ENCODE measurements at places on chromosomes 3 and 15.
A peak's percentile ranks its signal among the peaks of the same experiment; 100 is the strongest.

DNA sequence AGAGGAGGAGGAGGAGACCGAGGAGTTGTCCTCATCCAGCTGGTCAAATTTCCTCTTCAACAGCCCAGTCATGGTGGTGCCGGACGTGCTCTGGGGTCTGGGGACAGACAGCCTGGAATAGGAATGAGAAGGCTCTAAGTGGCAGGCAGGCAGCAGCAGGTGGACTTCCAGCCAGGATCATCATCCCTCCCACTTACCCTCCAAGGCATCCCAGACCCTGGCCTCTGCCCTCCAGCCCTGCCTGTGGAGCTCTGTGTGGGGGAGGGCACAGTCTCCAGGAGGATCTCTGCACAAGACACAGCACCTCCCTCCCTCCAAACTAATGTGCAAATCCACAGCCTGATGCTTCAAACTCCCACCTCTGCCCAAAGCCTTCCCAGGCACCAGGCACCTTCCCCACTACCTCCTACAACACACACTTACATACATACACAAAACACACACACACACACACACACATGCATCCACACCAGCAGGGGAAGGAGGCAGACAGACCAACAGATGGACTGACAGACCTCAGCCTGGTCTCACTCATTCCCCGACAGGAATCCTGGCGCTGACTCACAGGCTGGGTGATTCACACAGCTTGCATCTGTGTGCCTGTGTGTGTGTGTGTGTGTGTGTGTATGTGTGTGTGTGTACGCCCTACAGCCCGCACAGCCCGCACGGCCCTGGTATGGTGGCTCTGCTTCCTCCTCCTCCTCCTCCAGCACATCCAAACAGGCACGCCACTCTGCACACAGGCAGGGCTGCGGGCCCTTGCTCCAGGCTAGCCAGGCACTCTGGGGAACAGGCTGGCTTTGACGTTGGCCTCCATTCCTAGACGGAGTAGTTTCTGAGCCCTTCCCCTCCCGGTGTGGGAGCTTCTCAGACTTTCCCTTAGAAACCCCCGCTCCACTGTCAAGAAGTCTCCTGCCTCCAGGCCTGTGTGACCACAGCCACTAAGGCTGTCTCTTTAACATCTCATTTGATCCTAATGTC is 6.5 kb downstream of the CSRNP1 start:
- DNase-seq = peak; percentile 99

DNA sequence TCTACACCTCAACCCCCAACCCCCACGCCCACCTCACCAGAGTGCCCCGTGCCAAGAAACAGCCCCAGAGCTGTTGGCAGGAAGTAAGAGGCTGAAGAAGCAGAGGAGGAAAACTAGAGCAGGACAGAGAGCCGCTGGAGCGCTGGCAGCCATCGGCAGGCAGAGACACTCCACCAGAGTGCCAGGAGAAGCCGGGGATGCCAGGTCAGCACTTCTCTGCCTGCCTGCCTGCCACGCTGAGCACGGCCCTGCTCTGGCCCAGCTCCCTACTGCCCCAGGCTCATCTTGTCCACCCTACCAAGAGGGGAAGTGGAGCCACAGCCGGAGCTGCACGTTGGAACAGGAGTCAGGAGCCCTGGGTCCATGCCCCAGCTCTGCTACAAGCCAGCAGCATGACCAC is 29.7 kb downstream of the CACNA2D2 start:
- DNase-seq = no peak

DNA sequence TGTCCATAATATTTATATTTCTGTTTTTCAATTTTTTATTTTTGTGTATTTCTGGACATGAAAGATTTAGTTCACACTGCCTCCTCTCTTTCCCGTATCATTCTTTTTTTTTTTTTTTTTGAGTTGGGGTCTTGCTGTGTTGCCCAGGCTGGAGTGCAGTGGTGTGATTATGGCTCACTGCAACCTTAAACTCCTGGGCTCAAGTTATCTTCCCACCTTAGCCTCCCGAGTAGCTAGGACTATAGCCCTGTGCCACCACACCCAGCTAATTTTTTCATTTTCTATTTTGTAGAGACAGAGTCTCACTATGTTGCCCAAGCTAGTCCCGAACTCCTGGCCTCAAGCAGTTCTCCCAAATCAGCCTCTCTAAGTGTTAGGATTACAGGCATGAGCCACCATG is 53.6 kb downstream of the PRKCI start:
- DNase-seq = no peak

GRCh38 chr15:68298882-68299381 is 21.4 kb downstream of the FEM1B start:
- no peak for DNase-seq

- DNase-seq = no peak
Measured at GRCh38 chr3:47016086-47016933, 36.8 kb downstream of the NBEAL2 start.

GRCh38 chr3:114192136-114192535 is 13.3 kb upstream of the DRD3 start:
- DNase-seq = no peak

GRCh38 chr3:119557877-119558269 is 1.5 kb downstream of the CD80 start:
- DNase-seq = no peak

GRCh38 chr15:64847876-64848716 is 6.4 kb downstream of the PLEKHO2 start:
- no peak for DNase-seq

DNA sequence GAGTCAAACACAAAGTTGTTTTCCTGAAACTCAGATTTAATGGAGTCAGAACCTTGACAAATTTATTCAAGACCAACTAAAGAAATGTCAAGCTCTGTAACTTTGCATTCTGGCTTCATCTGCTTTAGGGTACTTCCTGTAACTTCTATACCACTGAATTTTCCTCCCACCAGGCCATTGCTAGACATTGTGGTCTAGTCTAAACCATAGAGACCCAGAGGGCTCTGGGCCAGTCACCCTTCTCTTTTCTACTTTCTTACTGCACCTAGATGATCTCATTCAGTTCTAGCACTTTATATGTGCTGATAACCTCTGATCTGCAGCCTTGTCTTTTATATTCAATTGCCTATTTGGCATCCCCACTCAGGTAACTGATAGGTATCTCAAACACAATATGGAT is 2.8 kb upstream of the OR5K1 start:
- DNase-seq = no peak

GRCh38 chr3:117790235-117790987 is 1080.8 kb downstream of the TUSC7 start:
- DNase-seq = peak; percentile 60

GRCh38 chr3:30659270-30660130 is 53.1 kb downstream of the TGFBR2 start:
- DNase-seq = peak; percentile 98
